ENCODE measurements at places on chromosomes 1 and 21.

GRCh38 chr21:29719521-29719920 is 220.3 kb downstream of the GRIK1 start:
- DNase-seq = no peak

- no peak for DNase-seq
Measured at GRCh38 chr1:93255222-93256079, 74.9 kb downstream of the CCDC18 start.

DNA sequence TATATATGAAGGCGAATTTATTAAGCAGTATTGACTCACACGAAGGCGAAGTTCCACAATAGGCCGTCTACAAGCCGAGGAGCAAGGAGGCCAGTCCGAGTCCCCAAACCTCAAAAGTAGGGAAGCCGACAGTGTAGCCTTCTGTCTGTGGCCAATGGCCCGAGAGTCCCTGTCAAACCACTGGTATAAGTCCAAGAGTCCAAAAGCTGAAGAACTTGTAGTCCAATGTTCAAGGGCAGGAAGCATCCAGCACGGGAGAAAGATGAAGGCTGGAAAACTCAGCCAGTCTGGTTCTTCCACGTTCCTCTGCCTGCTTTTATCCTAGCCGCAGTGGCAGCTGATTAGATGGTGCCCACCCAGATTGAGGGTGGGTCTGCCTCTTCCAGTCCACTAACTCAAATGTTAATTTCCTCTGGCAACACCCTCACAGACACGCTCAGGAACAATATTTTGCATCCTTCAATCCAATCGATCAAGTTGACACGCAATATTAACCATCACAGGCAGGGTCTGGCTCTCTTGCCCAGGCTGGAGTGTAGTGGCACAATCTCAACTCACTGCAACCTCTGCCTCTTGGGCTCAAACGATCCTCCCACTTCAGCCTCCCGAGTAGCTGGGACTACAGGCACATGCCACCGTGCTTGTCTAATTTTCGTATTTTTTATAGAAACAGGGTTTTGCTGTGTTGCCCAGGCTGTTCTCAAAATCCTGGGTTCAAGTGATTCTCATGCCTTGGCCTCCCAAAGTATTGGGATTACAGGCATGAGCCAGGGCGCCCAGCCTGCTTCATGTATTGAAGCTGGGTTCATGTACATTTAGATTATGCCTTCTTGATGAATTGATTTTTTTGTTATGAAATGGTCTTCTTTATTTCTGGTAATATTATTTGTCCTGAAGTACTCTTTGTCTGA is 85.3 kb downstream of the DHRS3 start:
- no peak for DNase-seq

GRCh38 chr1:21937372-21938121 is 437 bp upstream of the HSPG2 start:
- peak; percentile 92 for DNase-seq

DNA sequence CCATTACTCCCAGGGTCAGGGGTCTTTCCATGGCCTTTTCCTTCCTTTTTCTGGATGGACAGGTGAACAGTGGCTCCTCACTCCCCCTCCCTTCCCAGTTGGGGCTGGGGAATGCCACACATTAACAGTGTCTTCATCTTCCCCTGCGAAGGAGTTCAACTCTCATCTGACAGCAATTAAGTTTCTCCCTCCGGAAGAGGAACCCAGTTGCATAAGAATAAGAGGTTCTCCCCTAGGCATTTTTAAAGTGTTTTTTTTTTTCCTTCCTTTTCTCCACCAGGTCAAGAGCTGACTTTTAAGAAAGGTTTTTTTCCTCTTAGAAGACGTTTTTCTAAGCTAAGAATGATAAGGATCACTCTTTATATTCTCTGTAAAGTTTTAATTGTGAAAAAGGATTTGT is 42.3 kb upstream of the FASLG start:
- DNase-seq = no peak

DNA sequence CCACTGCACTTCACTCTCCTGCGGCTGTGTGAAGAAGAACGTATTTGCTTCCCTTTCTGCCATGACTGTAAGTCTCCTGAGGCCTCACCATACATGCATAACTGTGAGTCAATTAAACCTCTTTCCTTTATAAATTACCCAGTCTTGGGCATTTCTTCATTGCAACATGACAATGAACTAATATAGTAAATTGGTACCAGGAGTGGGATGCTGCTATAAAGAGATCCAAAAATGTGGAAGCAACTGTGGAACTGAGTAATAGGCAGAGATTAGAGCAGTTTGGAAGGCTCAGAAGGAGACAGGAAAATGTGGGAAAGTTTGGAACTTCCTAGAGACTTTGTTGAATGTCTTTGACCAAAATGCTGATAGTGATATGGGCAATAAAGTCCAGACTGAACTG is 1907.9 kb downstream of the MRPL39 start:
- no peak for DNase-seq

- DNase-seq = no peak
Measured at GRCh38 chr1:119008483-119009311, 20.6 kb upstream of the TBX15 start.

DNA sequence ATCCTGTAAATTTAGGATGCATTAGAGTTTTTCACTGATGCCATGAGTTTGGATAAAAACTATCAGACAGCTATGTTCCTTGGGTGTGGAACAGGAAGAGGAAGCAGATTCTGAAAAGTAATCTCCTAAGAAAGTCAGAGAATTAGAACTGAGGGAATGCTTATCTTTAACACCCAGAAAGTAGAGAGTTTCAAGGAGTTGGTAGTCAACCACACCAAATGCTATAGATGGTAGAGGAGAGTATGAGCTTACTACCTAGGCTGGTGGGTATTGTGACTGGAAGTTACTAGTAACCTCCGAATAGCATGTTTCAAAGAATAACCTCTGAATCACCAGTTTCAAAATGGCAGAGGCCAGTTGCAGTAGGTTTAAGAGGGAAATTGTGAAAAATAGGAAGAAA is 288.0 kb downstream of the HMCN1 start:
- DNase-seq = no peak

DNA sequence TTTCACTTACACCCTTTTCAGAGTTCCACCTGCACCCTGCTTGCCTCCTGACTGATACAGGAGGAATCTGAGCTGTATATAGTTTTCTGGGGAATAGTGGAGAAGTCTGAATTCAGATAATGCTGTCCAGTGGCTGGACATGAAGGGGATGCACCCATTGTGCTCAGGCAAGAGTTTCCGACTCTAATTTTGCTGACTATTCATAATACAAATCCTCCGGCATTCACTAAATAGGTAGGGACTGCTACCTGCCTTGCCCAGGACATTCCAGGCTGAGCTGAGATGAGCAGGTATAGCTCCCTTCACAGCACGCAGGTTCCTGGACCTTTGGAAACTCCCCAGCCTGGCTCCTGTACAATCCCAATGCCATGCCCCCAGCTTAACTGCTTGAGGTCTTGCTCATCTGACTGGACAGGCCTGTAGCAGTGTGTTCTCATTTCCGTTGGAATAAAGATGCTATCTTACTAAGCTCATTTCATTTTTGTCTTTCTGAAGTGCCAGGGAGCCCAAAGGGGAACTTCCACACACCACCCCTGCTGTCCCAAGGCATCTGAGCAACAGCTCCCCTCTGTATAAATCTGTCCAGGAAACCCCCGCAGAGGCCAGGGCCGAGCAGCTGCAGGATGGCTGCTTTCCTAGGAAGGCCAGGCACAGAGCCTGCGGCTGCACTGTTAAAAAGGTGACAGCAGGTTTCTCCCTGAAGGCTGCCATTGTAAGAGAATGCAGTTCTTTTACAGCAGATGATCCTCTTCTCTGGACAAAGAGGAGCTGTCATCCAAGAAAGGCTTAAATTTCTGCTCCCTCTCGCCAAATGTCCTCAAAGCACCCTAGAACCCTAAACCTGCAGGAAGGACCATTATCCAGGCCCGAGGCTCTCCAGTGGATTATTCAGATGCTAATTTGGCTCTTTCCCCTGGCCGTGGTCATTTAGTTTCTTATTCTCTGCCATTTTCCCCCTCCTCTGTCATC is 21.7 kb upstream of the VASH2 start:
- no peak for DNase-seq

- DNase-seq = no peak
Measured at GRCh38 chr1:58264462-58264861, 282.1 kb downstream of the OMA1 start.

DNA sequence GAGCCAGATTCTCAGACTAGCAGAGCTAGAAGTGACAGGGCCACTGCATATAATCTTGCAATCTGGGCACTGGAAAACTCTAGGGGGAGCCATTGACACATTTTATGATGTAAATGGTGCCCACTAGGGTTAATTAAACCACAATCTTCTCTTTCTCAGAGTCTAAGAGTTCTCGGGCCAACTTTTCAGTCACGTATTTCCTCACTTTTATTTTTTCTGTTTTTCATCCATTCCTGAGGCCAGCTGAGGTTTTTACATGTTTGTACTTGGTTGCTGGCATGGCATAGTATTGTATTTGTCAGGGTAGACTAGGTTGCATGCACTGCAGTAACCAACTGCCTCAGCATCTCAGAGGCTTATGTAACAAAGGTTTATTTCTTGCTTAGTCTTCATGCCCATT is 138.2 kb downstream of the ZNF326 start:
- DNase-seq = no peak

DNA sequence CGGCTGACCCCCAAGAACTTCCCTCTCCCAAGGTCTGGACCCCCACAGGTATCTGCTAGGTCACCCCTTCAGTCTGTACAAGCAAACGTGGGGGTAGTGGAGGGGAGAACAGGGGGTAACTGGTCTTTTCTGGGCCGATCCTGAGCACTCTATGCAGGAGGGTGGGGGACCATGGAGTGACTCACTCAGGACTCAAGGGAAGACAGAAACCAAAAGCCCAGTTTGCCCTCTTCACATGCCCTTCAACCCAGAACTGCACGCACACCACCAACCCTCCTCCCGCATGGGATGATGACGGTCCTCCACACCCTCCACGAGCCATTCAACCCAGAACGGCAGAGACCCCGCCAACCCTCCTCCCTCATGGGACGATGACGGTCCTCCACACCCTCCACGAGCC is 53.6 kb upstream of the GPR153 start:
- DNase-seq = no peak

DNA sequence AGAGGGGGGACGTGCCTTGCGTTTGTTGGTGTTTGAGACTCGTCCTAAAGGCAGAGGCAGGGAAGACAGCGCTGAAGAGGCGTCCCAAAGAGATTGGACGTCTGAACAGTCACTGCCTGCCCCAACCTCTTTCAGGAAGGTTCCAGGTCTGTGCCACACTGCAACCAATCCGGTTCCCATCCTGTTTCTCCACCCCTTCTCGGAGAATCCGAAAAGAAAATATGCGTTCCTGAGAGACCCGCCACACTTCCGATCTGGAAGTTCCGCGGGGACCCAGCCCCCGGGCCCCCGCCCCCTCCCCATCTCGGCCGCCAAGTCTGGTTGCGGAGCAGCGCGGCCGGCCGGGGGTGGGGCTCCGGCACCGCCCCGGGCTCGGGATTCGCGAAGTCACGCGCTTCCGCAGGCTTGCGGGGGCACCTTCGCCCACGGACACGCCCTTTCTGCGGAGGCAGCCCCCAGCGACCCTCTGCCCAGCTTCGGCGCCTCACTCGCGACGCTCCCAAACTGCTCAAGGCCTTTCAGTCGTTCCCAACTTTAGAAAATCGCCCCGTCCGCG is 124.5 kb upstream of the DPYD start:
- peak; percentile 46 for DNase-seq

GRCh38 chr1:104468282-104468681 is 718.6 kb downstream of the AMY1C start:
- no peak for DNase-seq

GRCh38 chr1:81254560-81254959 is 546.2 kb upstream of the ADGRL2 start:
- DNase-seq = no peak

GRCh38 chr1:10814976-10815857 is 18.8 kb upstream of the CASZ1 start:
- no peak for DNase-seq

- DNase-seq = peak; percentile 78
Measured at GRCh38 chr1:167797015-167797414, 75.2 kb downstream of the MPZL1 start.

GRCh38 chr1:195763907-195764374 is 844.3 kb downstream of the KCNT2 start:
- no peak for DNase-seq

DNA sequence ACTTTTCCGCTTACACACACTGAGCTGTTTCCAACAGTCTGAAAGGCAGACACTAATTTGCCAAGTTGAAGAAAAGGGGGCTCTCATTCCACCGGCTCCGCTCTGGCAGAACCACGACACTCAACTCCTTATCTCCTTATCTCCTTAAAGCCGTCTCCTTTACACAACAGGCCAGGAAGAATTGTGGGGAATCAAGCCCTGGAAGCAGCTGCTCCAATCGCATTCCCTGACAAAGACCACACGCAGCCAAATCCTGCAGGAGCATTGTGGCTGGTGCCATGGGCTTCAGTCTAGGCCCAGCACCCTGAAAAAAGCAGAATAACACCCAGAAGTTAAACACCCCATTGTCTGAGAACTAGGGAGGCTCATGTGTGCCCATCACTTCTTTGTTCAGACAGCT is 24.1 kb downstream of the SUSD4 start:
- no peak for DNase-seq

DNA sequence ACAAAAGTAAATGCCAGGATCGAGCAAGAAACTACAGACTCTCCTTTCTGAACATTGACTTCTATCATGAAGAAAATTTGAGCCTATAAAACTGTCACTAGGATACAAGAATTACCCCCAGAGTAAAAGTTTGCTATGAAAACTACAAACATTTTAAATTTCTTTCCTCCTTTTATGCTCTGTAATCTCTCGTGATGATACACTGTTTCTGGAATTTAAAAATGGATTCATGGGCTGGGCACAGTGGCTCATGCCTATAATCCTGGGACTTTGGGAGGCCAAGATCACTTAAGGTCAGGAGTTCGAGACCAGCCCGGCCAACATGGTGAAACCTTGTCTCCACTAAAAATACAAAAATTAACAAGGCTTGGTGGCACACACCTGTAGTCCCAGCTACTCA is 181.3 kb downstream of the ZNF281 start:
- DNase-seq = no peak

- no peak for DNase-seq
Measured at GRCh38 chr1:29455781-29456180, 219.5 kb downstream of the PTPRU start.

- DNase-seq = no peak
Measured at GRCh38 chr1:6584126-6585080, 4.6 kb downstream of the ZBTB48 start.

DNA sequence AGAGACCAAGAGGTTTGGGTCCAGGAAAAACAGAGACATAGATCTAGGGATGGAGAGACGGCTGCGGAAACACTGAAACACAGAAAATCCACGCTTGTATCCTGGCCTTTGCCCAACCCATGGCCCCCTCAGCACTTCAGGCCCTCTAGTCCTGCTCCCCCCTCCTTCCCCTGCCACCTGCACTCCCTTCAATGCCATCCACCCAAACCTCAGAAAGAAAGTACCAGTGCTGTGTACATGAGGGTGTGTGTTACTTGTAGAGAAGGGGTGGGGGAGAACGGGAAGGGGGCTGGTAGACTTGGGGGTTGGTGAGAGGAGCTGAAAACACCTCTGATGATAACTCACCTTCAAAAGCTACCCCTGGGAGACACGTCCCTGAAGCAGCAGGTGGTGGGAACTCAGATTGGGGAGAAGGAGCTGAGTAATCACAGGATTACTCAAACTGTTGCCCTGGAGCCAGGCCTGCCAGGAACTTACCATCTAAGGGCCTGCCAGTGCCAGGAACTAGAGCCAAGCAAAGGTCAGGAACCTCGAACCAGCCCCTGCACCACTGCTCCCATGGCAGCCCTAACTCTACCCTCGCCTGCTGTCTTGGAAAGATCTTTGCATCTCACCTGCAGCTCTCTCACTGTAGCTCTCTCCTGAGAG is 11.5 kb downstream of the RORC start:
- no peak for DNase-seq
